Activated naive CD8-positive, alpha-beta T cell treated with anti-CD3 and anti-CD28 coated beads, Interleukin-2, amount 10 ng/mL, durations not matched to agents 7 days and 5 days (primary cell): ENCODE measurements at places on chromosomes 16 and 17. TPM values are rescaled to one million over a fixed set of nuclear protein-coding genes. Genes with fewer than 3 reads are reported as not detected.

- no peak for DNase-seq
- no peak overlapping the region for H3K27ac ChIP-seq
- H3K36me3 ChIP-seq, result peaks cover 12% of the 10 kb centered on the region
- peaks cover 58% of the 10 kb centered on the region for H3K4me1 ChIP-seq
- H3K27me3 ChIP-seq, result no peaks in the 10 kb centered on the region
Observed at GRCh38 chr17:57481910-57482391, 225.6 kb downstream of the MSI2 start.

- H3K27ac ChIP-seq, result no peak overlapping the region
- H3K36me3 ChIP-seq, result peaks cover 7% of the 10 kb centered on the region
- no peak overlapping the region for H3K4me3 ChIP-seq
- DNase-seq, result no peak
- no peaks in the 10 kb centered on the region for H3K27me3 ChIP-seq
- peaks cover 15% of the 10 kb centered on the region for H3K4me1 ChIP-seq
Observed at GRCh38 chr16:20766294-20766693, 2.5 kb downstream of the ACSM3 start.

DNA sequence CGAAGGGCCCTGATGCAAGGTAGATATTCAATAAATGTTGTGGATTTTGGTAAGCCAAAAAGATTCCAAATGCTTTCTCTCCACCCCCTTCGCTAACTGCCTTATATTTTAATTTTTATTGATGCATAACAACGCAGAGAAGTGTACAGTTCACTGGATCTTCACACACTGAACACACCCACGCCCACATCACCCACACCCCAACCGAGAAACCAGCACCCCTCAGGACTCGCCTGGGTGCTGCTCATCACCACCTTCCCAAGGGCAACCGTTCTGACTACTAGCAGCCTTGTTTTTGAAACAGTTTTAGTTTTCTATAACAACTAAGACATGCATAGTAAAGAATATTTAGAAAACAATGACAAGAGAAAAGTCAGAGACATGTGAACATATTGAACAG, 9.1 kb upstream of the PLCG2 start:
- H3K4me1 ChIP-seq, result no peaks in the 10 kb centered on the region
- no peak overlapping the region for H3K27ac ChIP-seq
- no peak overlapping the region for H3K4me3 ChIP-seq
- H3K36me3 ChIP-seq, result no peaks in the 10 kb centered on the region
- DNase-seq, result no peak

- H3K4me1 ChIP-seq, result peaks cover 18% of the 10 kb centered on the region
- H3K27me3 ChIP-seq, result no peaks in the 10 kb centered on the region
- H3K4me3 ChIP-seq, result peak overlapping the region; percentile 21
- peak overlapping the region; percentile 71 for H3K27ac ChIP-seq
Observed at GRCh38 chr16:47574091-47575054, 113.2 kb downstream of the PHKB start.

- no peak overlapping the region for H3K27ac ChIP-seq
- peaks cover 4% of the 10 kb centered on the region for H3K4me1 ChIP-seq
- peaks cover 19% of the 10 kb centered on the region for H3K27me3 ChIP-seq
- no peak overlapping the region for H3K4me3 ChIP-seq
- no peaks in the 10 kb centered on the region for H3K36me3 ChIP-seq
Observed at GRCh38 chr17:43936434-43936833, 5.8 kb downstream of the PPY start.

- peaks cover 33% of the 10 kb centered on the region for H3K36me3 ChIP-seq
- H3K4me3 ChIP-seq, result no peak overlapping the region
- H3K27me3 ChIP-seq, result no peaks in the 10 kb centered on the region
Observed at GRCh38 chr16:12667909-12668308, 135.8 kb downstream of the CPPED1 start.

GRCh38 chr16:84630446-84631152, 12.7 kb upstream of the COTL1 start:
- no peak for DNase-seq
- peaks cover 31% of the 10 kb centered on the region for H3K27me3 ChIP-seq
- H3K27ac ChIP-seq, result peak overlapping the region; percentile 63
- H3K4me1 ChIP-seq, result peaks cover 27% of the 10 kb centered on the region
- peak overlapping the region; percentile 66 for H3K4me3 ChIP-seq

DNA sequence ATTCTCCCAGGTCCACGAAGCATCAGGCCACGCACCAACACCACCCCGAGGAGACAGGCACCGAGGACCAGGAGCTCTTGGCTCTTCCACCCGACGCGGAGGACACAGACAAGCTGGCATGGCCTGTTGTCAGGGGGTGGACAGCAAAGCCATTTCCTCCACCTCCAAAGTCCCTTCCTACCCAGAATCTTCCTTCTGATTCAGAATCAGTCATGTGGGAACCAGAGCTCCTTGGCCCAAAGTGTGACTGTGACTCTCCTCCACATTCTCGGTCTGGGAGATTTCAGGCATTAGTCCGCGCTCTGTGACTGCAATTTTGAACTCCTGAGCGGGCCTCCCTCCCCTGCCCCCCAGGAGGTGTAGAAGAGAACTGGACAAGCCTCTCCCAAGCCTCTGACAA, 9.2 kb downstream of the DNAH17 start:
- H3K27ac ChIP-seq, result no peak overlapping the region
- H3K36me3 ChIP-seq, result no peaks in the 10 kb centered on the region
- H3K4me3 ChIP-seq, result no peak overlapping the region
- peaks cover 3% of the 10 kb centered on the region for H3K27me3 ChIP-seq
- peaks cover 1% of the 10 kb centered on the region for H3K4me1 ChIP-seq
- DNase-seq, result no peak

FOXN1 gene
- total RNA-seq, result not detected

KRT33B gene
- not detected for total RNA-seq

RBFOX1 gene
- not detected for total RNA-seq

CRYBA1 gene
- total RNA-seq, result not detected
